ENCODE measurements at places on chromosomes 16 and 17. TPM values are rescaled to one million over a fixed set of nuclear protein-coding genes. Genes with fewer than 3 reads are reported as not detected.

GRCh38 chr16:49921106-49921505, 65.2 kb upstream of the ZNF423 start:
- no peak for DNase-seq

- DNase-seq: no peak
These were observed 23.9 kb downstream of the CACNG3 start for GRCh38 chr16:24279982-24280515.

DNA sequence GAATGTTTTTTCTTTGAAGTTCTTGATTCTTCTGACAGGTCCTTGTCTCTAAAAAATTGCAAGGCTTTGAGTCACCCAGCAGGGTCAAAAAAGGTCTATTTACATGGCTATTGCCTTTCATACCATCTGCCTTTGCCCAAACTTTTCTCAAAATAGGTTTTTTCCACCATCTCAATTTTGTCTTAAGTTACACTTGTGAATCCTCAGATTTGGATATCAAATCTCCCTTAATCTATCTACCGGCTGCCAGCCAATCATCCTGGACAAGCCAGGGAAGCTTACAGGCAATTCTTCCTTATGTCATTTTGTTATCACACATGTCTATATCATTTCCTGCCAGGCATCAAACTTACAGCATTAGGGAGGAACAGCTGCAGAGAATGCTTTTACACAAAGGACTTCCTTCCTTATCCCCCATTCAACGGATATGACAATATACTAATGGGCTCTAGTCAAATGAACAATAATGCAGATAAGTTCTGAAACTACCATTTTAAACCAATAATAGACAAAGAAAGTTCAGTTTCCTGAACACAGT, 104.1 kb upstream of the CORO6 start:
- no peak for DNase-seq

DNA sequence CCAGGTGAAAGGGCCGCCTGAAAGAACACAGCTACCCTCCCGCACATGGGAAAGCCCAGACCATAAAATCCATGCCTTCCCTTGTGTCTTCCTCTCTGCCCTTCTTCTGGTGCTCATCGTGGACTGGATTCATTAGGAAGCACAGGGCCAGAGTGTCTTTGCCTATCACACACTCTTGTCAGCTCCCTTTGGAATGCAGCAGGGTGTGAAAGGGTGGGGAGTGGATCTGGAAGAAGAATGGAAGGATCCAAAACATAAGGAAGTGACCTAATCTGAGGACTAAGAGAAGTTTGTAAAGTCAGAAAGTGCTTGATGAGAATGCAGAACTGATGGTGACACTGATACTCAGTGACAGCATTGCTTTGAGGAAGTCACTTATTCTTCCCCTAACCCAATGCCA, 1147.3 kb upstream of the GOT2 start:
- DNase-seq: no peak

DNA sequence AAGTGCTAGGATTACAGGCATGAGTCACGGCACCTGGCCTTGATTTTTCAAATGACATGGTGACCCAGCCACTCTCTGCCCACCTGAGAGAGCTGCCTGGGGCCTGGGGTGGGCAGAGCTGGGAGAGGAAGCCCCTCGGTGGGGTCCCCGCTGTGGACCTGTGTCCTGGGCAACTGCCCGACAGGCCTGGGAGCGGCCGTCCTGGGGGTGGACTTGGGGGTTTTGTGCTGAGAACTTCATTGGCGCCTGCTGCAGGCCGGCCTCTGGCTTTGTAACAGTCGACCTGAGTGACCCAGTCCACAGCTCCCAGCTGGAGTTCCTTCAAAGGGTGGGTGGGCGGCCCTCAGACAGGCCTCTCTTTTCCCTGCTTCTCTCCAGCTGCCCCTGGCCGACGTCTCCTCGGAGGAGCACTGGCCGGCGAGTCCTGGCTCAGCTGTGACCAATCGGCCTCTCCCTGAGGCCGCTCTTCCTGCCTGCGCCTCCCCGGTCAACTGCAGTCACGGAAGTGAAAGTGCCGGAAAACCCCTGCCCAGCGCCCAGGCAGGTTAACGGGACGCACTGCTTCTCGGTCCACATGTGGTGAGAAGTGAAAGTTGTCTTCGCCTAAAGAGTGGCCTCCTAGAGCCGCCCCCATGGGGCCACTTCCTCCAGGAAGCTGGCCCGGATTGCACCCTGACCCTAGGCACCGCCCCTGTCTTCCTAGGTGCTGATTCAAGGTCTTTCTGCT, 5.5 kb downstream of the CBFA2T3 start:
- no peak for DNase-seq

GRCh38 chr16:51267681-51268080, 116.6 kb upstream of the SALL1 start:
- DNase-seq: no peak

DNA sequence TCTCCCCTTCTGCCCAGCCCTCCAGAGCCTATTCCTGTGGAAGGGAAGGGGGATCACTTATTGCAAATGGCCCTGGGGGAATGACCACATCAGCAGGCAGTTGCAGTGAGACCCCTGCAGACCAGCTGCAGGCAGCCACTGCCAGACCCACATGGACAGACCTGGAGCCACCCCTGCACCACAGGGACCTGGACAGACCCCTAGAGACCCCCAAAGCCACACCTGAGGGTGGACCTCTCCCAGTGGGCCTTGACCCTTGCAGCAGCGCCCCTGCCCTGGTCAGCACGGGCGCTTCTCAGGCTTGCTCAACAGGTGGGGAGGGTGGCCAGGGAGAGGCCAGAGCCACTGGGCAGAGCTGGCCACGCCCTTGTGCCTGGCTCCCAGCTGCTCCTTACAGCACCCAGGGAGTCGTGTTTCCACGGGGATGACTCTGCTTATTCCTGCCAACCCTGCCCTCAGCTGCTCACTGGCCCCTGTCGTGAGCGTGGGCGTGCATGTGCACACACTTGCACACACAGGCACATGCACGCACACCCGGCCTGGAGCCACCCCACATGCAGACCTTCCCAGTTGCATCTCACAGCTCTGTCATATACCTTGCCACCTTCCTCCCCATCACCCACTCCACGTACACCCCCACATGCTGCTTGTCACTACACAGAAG, 1.3 kb upstream of the SCN4A start:
- no peak for DNase-seq

DNA sequence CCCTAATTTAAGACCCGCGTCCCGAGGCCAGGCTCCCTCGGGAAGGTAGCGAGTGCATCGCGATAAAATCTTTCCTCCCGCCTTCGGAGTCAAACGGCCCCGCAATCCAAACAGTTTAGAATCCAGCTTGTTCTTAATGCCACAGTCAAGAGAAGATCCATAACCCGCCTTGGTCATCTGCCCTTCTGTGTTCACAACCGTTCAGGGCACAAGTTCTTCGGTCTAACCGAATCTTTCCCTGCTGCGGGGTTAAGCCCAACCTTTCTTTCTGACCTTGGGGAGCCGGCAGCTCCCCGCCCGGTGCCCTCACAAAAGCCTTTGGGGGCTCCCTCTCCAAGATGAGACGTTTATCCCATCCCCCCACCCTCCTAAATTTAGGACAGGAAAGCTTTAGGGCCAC, 30.3 kb downstream of the CPSF4L start:
- peak; percentile 36 for DNase-seq

DNA sequence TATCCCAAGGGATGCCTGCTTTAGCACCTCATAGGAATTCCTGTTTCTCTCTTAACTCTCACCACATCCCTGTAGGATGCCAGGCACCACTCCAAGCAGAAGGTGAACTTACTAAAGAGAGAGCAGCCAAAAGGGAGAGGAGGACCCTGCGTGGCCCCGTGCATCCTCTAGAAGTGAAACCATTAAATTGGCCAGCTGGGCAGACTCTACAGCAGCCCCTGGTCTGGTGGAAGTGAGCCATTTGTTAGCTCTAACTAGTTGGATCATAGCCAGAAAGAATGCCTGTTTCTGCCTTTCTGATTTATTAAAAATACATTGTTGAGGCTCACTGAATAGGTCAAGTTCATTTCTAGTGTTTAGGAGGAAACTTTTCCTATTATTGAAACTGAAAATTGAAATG, 22.3 kb downstream of the TMEM11 start:
- no peak for DNase-seq

- no peak for DNase-seq
These were observed 349.4 kb downstream of the FOXL1 start for GRCh38 chr16:86927699-86928098.

DNA sequence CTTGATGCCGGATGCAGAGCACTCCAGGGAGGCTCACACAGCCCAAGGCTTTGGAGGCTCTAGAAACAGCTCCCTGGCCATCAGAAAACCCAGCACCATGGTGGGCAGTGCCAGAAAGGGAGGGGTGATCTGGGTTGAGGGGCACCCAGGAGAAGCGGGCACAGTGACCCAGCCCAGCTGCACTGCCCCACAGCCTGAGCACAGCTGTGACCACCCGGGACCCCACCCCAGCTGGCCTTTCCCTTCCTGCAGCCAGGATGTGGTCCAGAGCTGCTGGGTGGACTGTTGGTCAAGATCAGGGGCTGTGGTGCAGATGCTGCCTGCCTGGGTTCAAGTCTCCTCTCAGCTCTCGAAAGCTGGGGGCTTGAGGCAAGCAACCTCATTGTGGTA, 223.1 kb downstream of the ZNF423 start:
- DNase-seq: no peak

- DNase-seq: no peak
These were observed 1.7 kb upstream of the AKTIP start for GRCh38 chr16:53504665-53505064.

GRCh38 chr17:47808036-47808829, 13.4 kb downstream of the OSBPL7 start:
- DNase-seq: no peak

Gene SPNS2
- 38.7 TPM for total RNA-seq

Gene TMC5
- 0.36 TPM for total RNA-seq

Gene MLYCD
- 8.7 TPM for total RNA-seq

Gene MYH8
- 0.27 TPM for total RNA-seq
